ENCODE measurements at places on chromosomes 2 and 18. TPM values are rescaled to one million over a fixed set of nuclear protein-coding genes. Genes with fewer than 3 reads are reported as not detected.

CDK15 gene
- total RNA-seq: 1.2 TPM

DYTN gene
- not detected for total RNA-seq

CFAP221 gene
- total RNA-seq: not detected

FOXD4L1 gene
- total RNA-seq: 0.15 TPM

TSGA10 gene
- 2.1 TPM for total RNA-seq

PTPRN gene
- total RNA-seq: 4.1 TPM

RTP5 gene
- total RNA-seq: not detected

LDAH gene
- total RNA-seq: 16.2 TPM

KCNG2 gene
- 0.49 TPM for total RNA-seq

IHH gene
- not detected for total RNA-seq

NEUROD1 gene
- not detected for total RNA-seq

All from cardiac ventricle fibroblast (primary cell).